IMR-90 (cell line): ENCODE measurements at places on chromosomes 5 and 9. TPM values are rescaled to one million over a fixed set of nuclear protein-coding genes. Genes with fewer than 3 reads are reported as not detected.

Gene GPR150
- total RNA-seq = under 0.01 TPM in 2 replicates

Gene PIP5KL1
- 0.28 and 0.36 TPM in 2 replicates for total RNA-seq

Gene WNT8A
- not detected in 2 replicates for total RNA-seq

Gene PCDHB11
- total RNA-seq = under 0.01 TPM in 2 replicates

Gene C8G
- total RNA-seq = not detected in 2 replicates

Gene TLX3
- total RNA-seq = not detected in 2 replicates

Gene ADAMTS16
- total RNA-seq = 0.18 and 0.28 TPM in 2 replicates

Gene CCNI2
- total RNA-seq = not detected in 2 replicates

Gene SLC6A3
- total RNA-seq = not detected in 2 replicates

Gene CCDC192
- total RNA-seq = not detected in 2 replicates

Gene S1PR3
- total RNA-seq = 28.7 and 31.1 TPM in 2 replicates

Gene LSM11
- total RNA-seq = 3.0 and 3.9 TPM in 2 replicates

Gene ISOC1
- total RNA-seq = 10.8 and 18.9 TPM in 2 replicates

Gene OR13C3
- total RNA-seq = not detected in 2 replicates

Gene SLC45A2
- not detected in 2 replicates for total RNA-seq

Gene INSL6
- not detected in 2 replicates for total RNA-seq

Gene OLFM1
- total RNA-seq = 0.28 and 0.36 TPM in 2 replicates

Gene C5orf46
- not detected in 2 replicates for total RNA-seq

Gene PFN3
- total RNA-seq = not detected in 2 replicates

Gene SKIC3
- 145 and 184 TPM in 2 replicates for total RNA-seq

Gene PLAC8L1
- not detected in 2 replicates for total RNA-seq

Gene DENND4C
- total RNA-seq = 32.6 and 48.0 TPM in 2 replicates

Gene OGN
- under 0.01 TPM in 1 of 2 replicates, not detected in the other for total RNA-seq
